ENCODE measurements at places on chromosomes 3 and 15.

- DNase-seq, result peak; percentile 61
These were observed 8.7 kb upstream of the CAMK1 start for GRCh38 chr3:9778143-9779074.

- DNase-seq, result peak; percentile 84
These were observed 531 bp upstream of the MAP1A start for GRCh38 chr15:43516801-43517353.

- no peak for DNase-seq
These were observed 481.4 kb upstream of the CFAP20DC start for GRCh38 chr3:59531066-59531745.

DNA sequence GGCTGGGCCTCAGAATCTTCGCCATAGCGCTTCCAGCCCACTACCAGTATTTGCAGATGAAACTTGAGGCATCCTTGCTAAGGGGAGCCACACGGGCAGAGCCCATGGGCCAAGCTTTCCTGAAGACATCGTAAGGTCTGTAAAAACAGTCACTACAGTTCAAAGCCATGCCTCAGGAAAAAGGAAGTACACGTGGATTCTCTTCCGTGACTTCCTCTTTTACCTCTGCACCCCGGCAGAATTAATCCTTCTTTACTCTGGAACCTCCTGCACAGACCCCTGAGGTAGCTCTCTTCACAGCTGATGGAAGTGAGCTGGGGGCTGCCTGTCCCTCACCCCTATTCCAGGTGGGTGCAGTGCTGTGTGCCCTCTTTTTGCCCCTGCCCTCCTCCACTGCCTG lies 129.2 kb downstream of the CHDH start:
- DNase-seq, result no peak

GRCh38 chr15:98142572-98142971 lies 182.1 kb downstream of the ARRDC4 start:
- no peak for DNase-seq

DNA sequence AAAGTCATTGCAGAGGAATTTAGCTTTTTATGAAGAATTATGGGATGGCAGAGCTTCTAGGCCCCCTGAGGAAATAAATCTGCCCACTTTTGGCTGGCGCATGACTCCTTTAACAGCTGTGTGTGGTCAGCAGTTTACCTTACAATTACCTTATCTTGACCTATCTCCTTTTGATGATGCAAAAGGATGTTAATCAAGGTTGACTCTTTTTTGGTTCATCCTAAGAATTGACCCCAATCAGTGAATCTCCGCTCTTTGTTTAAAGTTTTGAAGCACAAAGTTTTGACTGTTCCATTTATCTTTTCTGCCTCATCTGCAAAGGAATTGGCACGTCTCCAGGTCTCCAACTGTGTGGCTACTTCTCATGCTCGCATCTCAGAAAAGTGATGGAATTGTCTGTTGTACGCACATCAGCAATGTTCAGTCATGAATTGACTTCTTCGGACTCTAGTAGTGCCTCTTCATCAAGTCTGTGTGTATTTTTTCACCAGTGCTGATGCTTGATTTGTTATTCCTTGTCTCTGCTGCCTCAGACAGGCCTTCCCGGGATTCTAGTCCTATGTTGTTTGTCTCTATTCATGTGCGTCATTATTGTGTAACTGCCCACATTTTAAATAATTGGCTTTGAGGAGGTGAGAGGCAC lies 196.2 kb upstream of the CFAP20DC start:
- peak; percentile 78 for DNase-seq

GRCh38 chr3:32077260-32078084 lies 28.9 kb upstream of the GPD1L start:
- no peak for DNase-seq

All from fibroblast of skin of right quadriceps (primary cell).